ENCODE measurements at places on chromosomes 6 and 20.

DNA sequence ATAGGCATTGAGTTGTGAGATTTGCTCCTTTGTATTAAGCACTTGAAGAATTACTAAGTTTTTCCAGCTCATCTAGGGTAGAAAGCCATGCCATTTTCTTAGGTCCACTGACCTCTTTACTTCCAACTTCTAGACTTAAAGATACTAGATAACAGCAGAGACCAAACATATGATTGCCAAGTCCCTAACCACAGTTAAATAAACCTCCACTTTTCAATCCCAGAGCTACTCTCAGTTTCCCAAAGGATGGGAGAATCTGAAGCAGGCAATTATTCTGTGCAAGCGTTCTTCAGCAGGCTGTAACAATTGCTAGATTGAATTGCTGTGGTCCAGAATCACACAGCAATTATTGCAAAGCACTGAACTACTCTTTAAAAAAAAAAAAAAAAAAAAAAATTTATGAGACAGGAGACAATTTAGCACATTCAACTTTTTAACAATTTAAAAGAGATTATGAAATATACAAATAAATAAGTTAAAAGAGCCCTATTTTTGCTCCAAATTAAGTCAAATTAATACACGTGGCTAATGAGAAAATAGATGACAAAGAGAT is 104.0 kb upstream of the PRSS16 start:
- no peak for DNase-seq

DNA sequence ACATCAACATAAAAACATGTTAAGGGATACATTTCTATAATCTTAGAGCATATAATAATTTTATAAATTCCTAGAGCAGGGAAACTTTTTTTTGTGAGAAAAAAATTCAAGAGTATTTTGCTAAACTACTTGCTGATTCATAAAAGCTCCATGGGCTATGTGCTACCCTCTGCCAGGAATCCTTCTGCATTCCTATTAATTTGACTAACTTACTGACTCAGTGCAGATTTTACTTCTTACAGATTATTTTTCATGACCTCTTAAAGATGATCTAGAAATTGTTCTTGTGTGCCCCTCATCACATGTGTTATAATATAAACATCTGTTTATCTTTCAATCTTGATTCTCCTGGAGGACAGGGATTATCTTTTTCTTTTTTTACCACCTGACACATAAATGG is 5.7 kb downstream of the VTA1 start:
- no peak for DNase-seq

- no peak for DNase-seq
These were observed 74.6 kb downstream of the RPP40 start for GRCh38 chr6:4929097-4929718.

DNA sequence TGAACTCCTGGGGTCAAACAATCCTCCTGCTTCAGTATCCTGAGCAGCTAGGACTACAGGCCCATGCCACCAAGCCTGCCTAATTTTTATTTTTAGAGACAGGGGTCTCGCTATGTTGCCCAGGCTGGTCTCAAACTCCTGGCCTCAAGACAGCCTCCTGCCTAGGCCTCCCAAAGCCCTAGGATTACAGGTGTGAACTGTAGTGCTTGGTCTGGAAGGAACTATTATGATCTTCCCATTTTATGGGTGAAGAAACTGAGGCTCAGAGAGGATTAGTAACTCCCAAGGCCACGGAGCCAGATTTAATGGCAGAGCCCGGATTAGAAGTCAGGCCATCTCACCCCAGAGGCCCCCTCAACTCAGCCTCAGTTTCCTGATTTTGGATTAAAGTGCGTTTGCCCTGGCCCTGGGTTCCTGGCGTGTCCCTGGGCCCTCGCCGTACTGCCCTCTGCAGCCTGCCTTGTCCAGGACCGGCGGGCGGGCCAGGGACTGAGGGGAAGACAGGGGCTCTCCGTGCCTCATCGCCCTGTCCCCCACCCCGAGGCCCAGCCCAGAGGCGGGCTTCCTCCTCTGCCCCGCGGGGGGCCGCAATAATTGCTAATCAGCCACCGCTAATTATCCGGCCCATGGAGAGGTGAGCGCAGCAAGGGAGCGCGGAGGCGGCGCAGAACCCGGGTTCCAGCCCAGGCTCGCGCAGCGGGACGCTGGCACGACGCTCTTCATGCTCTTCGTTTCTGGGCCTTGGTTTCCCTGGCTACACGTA is 34.9 kb downstream of the CD40 start:
- no peak for DNase-seq

- DNase-seq: no peak
These were observed 104.9 kb upstream of the SLC22A23 start for GRCh38 chr6:3561725-3562124.

DNA sequence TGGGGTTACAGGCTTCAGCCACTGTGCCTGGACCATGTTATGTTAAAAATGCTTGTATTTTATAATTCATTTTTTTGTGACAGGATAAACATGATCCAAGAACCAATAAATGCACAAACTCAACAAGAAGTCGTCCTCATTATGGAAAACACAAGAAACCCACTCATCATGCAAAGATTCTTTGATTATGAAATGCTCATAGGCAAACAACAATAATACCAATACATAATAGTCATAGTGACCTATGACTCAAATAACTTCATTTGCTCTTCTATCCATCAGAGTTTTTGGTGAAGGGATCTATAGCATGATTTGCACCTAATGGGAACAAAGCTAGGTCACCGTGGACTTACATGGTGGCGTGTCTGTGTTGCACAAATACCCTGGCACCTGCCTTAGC is 217.1 kb upstream of the THEMIS start:
- DNase-seq: no peak

DNA sequence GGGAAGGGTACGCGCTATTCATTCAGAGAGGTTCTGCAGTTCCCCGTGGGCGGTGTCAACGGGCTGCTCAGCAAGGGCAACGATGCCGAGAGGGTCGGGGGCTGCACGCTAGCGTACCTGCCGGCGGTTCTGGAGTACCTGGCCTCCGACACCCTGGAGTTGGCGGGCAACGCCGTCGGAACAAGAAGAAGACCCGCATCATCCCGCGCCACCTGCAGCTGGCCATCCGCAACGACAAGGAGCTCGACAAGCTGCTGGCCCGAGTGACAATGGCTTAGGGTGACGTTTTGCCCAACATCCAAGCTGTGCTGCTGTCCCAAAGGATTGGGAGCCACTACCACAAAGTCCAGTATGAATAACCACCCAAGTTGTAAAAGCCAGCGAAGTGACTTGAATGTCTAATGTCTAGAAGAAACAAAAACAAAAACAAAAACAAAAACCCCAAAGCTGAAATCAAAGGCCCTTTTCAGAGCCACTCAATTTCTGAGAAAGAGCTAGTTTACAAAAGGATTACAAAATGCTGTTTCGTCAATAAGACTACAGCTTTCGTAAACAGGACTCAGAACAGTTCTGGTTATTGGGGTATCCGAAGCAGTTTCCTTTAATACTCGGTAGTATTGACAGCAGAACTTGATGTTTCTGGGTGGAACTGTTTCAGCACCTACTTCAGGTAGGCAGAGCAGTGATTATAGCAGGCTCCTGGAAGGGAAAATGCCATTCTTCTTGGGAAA is 21.9 kb upstream of the SLC17A4 start:
- no peak for DNase-seq

DNA sequence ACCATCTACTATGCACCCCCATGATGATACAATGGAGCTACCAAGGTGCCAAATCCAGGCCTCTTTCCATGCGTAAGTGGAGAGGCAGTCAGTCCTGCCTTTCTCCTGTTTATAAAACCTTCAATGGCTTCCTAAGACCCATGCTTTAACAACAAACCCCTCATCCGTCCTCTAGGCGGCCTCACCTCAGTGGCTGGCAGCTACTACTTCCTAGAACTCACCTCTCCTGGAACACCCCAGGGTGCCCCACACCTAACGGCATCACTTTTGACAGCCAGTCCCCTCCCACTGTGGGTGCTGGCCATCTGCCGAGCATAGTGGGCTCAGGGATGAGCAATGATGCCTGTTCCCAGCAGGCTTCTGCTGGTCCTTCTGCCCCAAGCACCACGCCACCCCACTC is 80.0 kb upstream of the TAB2 start:
- DNase-seq: no peak

- DNase-seq: no peak
These were observed 74.9 kb upstream of the SLCO4A1 start for GRCh38 chr20:62567246-62568044.

GRCh38 chr6:77368660-77369313 is 94.5 kb downstream of the HTR1B start:
- no peak for DNase-seq

- no peak for DNase-seq
These were observed 23.7 kb downstream of the TRMT11 start for GRCh38 chr6:126010040-126010439.

GRCh38 chr20:61253640-61254511 is 1.8 kb downstream of the CDH4 start:
- no peak for DNase-seq

DNA sequence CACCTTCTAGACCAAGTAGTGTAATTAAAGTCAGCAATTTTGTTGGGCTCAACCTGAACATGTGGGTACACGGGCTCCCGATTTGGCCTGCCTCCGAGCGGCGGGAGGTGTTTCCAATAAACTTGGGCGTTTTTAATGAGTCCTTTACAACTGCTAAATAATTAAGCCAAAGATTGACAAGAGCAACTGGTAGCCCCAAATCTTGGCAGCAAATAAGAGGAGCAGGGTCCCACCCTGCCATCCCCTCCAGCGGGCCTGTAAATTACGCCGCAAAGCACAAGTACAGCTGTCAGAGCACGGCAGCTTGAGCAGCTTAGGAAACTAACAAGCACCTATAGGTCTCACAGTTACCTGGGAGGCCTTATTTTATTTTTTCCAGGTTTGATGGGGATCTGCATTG is 217.1 kb downstream of the BMP7 start:
- no peak for DNase-seq

DNA sequence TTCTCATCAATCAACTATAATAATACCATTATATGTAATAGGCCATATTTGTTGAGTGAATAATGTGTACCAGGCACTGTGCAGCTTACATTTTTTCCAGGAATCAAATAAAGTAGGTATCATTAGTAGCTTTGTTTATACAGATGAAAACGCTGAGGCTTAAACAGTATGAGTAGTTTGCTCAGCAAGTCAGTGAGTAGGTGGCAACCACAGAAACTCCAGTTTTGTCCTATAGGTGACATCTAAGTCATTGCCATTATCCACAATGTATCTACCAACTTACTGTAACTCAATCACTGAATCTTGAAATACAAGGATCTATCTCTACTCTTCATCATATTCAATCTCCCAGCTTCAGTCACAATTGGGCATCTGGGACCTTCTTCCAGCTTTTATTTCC is 29.8 kb upstream of the TPBG start:
- DNase-seq: no peak

DNA sequence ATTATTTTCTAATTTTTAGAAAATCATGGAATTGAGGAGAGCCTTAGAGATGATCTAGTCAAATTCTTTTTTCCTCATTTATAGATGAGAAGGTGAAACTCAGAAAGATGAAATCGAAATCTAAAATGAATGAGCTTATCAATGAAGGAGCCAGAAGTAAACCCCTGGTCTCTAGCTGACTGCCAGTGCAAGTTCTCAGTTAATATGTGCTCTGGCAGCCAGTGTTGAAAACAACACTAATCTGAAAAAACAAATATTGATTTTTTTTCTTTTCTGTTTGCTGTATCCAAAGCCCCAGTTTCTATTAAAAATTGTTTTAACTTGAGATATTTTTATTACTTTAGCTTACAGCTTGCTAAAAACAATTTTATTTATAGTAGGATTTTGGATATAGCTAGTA is 21.5 kb upstream of the PBOV1 start:
- DNase-seq: no peak

DNA sequence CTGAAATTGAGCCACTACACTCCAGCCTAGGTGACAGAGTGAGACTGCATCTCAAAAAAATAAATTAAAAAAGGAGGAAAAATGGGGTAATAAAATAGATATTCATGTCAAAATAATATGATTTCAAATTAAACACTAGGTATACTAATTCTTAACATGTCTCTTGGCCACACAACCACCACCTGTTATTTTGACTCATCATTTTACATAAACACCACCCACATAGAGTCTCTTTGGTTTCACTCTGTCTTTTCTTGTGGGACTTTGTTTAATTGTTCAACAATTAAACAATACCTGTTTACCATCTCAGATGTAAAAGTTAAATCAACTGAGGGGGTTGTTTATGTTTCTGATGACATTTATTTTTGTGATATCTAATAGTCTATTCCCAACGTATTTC is 476.8 kb upstream of the ADGRB3 start:
- DNase-seq: no peak

GRCh38 chr6:23414051-23414445 is 712.0 kb upstream of the NRSN1 start:
- no peak for DNase-seq
